Stimulated activated CD8-positive, alpha-beta memory T cell treated with anti-CD3 and anti-CD28 coated beads, Interleukin-2, amount 100 ng/mL, for 48 hours (primary cell): ENCODE measurements at places on chromosomes 3 and 15.

- DNase-seq, result no peak
Measured at GRCh38 chr3:17062736-17063135, 178.0 kb downstream of the PLCL2 start.

DNA sequence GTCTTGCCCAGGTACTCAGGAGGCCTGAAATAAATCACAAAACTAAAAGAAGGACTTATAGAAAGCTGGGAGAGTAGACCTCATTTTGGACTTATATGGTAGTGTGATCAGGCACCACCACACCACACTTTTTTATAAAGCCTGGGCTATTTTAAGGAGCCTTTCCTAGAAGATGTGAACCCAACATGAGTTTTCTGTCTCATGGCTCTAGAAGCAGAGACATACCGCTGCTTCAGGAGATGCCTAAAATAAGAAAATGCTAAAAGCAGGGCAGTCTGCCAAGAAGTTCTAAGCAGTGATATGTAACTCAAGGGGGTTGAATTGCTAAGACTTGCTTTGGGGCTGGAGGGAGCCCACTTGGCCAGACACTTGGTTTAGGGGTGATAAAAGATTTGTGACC, 49.6 kb downstream of the SUMF1 start:
- DNase-seq, result no peak

GRCh38 chr15:66498501-66499386, 1.2 kb upstream of the SNAPC5 start:
- no peak for DNase-seq

- no peak for DNase-seq
Measured at GRCh38 chr15:98395974-98396610, 252.2 kb upstream of the IGF1R start.

DNA sequence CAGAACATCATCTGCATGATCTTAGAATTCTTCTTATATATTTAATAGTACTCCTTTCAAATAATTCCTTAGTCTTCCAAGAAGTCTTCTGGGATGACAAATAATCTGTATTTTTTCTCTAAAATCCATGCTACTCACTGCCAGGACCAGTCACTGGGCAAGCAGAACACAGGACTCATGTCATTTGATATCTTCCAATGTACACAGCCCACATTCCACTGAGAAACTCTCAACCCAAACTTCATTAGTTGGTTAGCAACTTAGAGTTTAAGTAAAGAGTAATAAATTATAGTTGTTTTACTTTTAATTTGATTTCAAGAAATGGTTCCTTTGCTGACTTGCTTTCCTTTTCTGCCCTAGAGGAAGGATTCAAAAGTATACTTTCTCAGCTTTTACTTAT, 317.0 kb downstream of the VGLL3 start:
- DNase-seq, result no peak
